Lung microvascular endothelial cell (primary cell): ENCODE measurements at places on chromosomes 6 and 20.

- DNase-seq: no peak
Observed at GRCh38 chr6:25872814-25873213, 1.2 kb downstream of the SLC17A3 start.

DNA sequence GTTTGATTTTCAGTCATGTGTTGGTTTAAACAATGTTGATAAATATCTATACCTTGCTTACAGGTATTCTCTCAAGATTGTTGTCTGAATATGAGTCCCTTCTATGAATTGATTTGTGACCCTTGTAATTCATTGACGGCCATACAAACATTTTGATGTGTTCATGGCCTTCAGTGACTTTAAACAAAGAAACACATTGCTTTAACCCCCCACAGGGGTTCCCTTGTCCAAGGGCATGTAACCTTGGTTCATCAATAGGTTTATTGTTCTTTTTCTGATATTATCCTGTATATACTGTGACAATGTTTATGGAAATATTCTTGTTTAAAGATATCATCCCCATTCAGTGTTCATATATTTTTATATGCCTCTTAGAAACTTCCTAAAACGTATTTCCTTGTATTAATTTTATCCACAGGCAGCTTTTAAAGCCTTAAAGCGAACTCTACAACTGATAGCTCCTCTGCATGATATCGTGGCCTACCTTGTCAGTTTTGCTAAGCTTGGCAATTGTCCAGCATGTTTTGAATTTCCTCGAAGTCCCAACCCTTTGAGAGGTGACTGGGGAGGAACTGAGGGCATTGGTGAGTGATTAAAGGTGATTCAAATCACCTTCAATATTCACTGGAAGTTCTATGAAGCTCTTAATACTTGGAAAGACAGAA, 87.0 kb downstream of the CD164 start:
- DNase-seq: no peak

DNA sequence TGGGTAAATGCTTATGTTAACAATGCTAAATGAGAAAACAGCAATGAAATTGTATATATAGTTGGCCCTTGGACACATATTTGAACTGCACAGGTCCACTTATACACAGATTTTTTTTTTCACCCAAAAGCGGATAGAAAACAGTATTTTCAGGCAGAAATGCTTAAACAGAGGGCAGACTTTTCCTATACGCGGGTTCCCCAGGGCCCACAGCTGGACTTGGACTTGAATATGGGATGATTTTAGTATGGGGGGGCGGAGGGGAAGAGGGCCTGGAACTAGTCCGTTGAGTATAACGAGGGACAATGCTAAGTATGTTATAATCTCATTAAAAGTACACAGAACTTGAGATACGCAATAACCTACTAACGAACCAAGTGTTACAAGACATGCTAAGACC, 1.1 kb upstream of the PRSS35 start:
- DNase-seq: no peak

DNA sequence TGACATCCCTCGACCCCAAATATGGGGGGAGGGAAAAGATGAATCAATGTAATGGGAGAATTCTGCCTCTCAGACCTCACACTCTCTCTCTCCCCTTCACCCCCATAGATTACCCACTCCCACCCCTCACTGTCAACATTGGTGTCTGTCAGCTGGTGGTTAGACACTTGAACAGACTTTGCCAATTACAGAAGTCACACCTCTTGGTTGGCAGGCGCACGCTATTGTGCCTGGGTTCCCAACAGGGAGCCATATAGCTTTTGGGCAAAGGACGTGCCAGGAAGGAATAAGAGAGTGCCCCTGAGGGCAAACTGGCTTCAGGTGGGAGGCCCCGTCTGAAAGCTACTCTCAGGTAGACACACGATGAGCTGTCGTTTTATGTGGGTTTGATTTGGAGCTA, 54.1 kb upstream of the FYN start:
- DNase-seq: no peak

- DNase-seq: no peak
Observed at GRCh38 chr6:123769431-123769830, 34.2 kb upstream of the NKAIN2 start.

DNA sequence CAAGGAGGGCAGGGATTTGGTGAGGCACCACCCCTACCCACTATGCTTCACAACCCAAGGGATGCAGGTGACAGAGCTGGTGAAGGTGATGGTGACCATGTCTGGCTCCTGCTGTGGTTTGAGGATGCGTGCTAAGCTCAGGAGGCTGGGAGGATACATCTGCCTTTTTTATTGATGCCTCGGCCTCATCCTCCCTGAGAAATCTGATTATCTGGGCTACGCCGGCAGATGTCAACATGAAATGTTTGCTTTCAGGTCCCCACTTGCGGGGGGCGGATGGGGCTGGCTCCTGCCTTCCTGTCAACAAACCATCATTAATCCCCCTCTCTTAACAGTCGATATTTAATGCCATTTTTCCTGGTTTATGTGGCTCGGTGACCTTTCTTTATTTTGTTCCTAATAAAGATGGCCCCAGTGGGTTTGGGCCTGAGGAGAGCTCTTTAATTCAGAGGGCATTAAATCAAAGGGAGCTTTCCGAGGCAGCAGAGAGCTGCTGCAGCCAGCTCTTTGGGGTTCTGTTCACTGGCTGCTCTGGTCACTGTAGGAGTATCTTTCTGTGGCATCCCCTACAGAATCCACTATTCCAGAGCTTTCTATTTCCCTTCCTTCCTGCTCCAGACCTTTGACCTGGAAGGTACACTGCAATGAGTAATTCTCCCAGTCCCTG, 33.5 kb upstream of the LRFN2 start:
- DNase-seq: no peak

GRCh38 chr6:127146932-127147331, 28.5 kb downstream of the RSPO3 start:
- DNase-seq: no peak

- DNase-seq: no peak
Observed at GRCh38 chr6:67880939-67881705, 754.0 kb upstream of the ADGRB3 start.

DNA sequence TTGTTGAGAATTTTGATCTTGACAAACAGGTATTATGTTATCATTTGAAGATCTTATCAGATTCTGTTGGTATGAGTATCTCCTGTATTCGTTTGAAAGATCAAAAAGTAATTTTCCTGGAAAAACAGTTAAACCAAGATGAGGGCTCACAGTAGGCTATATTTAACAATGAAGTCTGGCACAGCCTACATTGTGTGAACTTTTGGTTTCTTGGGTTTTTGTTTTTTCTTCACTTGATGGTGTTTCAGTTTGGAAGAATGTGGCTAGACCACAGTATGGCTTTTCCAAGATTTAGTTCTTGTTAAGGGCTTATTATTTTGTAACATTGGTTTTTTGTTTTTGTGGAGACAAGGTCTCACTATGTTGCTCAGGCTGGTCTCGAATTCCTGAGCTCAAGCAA, 306.4 kb downstream of the CDKAL1 start:
- DNase-seq: no peak

DNA sequence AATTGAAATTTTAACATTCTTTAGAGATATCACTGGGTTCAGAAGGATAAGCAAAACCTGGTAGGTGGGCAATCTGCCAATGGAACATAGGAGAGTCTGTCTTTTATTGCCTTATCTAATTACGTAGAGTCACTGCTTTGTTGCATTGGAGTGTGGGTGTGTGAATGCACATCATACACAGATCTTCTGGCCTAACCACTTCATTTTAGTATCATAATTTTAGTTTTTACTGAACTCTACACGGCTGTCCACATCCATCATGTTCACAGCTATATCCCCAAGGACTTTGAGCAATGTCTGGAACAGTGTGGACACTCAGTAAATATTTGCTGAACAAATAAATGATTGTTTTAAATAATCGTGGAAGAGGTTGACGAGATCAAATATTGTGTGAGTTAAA, 104.6 kb upstream of the AKIRIN2 start:
- no peak for DNase-seq

- DNase-seq: peak; percentile 66
Observed at GRCh38 chr6:2245877-2246863, 765 bp upstream of the GMDS start.

- no peak for DNase-seq
Observed at GRCh38 chr6:113092795-113093194, 745.7 kb downstream of the RFPL4B start.

- no peak for DNase-seq
Observed at GRCh38 chr6:53397283-53397682, 48.5 kb upstream of the ELOVL5 start.
